ENCODE measurements at places on chromosomes 7 and 10.

GRCh38 chr7:137839903-137840779 lies 6.6 kb downstream of the DGKI start:
- DNase-seq, result no peak

DNA sequence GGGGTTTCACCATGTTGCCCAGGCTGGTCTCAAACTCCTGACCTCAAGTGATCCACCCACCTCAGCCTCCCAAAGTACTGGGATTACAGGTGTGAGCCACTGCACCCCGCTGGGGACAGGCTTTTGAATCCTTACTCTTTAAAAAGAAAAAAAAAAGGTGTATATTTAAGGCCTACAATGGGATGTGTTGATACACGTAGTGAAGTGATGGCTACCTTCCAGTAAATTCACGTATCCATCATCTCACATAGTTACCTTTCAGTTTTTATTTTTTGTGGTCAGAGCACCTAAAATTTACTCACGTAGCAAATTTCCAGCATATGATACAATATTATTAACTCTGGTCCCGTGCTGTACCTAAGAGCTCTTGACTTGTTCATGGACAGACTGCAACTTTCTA lies 119.5 kb upstream of the INSYN2A start:
- no peak for DNase-seq

GRCh38 chr10:67978749-67979148 lies 94.3 kb downstream of the SIRT1 start:
- DNase-seq, result no peak

DNA sequence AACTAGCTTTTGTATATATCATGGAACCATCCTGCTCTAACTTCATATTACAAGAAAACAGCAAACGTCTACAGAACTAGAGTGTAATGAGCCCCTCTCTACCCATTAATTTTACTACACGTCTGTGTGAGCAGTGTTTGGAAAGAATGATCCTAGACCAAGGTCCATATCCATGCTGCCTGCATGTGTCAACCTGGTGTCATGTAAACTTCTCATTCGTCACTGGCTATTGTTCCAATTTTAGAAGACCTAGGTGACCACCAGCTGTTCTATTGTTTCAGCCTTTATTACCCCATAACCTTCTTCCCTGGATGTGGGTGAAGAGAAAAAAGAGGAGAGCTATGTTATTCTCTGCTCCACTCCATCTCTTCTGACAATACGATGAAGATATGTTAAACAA lies 77.1 kb downstream of the CREM start:
- DNase-seq, result no peak

DNA sequence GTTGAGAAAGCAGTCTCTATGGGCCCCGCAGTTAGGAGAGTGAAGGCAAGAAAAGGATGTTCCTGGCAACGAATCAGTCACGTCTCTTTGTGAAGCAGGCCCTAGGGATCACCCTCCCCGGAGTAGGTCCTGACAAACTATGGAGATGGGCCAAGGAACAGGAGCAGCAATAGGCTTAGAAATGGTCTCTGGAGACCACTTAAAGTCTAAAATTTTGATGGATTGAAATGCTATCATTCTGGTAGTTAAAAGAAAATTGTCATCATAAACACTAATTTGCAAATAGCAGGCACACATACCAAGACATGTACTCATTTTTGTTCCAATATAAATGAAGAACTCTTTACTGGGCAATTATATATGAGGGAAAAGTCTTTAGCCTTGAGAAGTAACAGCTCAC lies 123.5 kb downstream of the ITGB8 start:
- no peak for DNase-seq

DNA sequence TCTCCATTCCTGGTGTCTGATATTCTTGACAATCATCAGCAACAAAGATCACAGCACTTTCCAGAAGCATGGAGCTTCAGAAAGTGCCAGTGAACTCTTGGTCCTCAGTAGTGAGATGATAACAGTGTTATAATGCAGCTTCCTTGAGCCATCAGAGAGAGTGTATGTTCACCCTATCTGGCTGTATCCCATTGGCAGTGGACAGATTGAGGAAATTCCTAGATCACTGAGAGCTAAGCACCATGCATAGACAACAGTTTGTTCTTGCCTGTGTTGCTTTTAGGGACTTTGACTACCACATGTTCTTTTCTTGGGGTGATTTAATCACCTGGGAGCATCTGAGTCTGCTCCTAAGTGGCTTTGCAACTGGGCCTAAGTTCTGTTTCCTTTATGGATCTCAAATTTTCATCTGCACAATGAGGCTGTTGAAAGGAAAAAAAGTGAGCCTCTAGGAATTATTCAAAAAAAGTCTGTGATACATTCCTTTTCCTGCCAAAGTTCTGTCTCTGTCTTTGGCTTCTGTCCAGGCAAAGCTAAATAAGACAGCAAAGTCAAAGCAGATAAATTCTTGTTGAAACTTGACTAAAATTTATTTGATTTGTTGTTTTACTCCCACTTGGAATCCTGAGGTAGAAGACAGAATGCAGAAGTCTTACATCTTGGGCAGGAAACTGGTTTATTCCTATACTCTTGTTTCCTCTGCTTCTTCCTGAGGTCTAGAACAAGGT lies 14.5 kb upstream of the ZNF282 start:
- DNase-seq, result no peak

DNA sequence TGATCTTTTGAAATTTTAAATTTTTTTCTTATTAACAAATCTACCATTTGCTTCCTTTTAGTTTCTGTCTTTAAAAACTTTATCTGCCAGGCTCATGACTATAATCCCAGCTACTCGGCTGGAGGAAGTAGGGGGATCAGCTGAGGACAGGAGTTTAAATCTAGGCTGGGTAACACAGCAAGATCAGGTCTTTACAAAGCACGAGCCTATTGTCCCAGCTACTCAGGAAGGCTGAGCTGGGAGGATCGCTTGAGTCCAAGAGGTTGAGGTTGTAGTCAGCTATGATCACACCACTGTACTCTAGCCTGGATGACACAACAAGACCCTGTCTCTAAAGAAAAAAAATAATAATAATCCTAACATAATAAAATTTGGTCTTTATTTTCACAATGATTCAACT lies 17.5 kb downstream of the DPY19L1 start:
- no peak for DNase-seq

- no peak for DNase-seq
Measured at GRCh38 chr7:1428941-1429501, 30.2 kb downstream of the MICALL2 start.

- DNase-seq, result no peak
Measured at GRCh38 chr10:83585686-83586085, 553.6 kb upstream of the GHITM start.

GRCh38 chr10:29160150-29160617 lies 128.7 kb upstream of the LYZL1 start:
- no peak for DNase-seq

- DNase-seq, result no peak
Measured at GRCh38 chr10:127984945-127985344, 78.0 kb downstream of the PTPRE start.

- no peak for DNase-seq
Measured at GRCh38 chr7:28301148-28301641, 111.1 kb upstream of the CREB5 start.

GRCh38 chr7:22356010-22356691 lies 803 bp downstream of the RAPGEF5 start:
- peak; percentile 46 for DNase-seq

DNA sequence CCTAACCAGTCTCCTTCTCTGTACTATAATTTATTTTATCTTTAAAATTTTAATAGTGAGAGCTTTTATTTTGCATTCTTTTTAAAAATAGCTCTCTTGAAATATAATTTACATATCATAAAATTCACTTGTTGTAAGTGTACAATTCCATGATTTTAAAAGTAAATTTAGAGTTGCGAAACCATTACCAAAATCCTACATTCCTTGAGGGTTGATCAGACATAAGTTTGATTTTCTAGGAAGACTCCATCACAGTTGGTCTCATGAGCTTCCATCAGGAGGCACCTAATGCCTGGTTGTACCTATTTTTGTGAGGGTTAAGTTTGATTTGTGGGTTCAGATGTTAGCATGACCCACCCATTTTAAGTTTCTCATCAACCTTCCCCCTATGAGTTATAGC lies 108.1 kb downstream of the BMPER start:
- DNase-seq, result no peak

- DNase-seq, result no peak
Measured at GRCh38 chr10:9505546-9505945, 1451.1 kb downstream of the GATA3 start.

DNA sequence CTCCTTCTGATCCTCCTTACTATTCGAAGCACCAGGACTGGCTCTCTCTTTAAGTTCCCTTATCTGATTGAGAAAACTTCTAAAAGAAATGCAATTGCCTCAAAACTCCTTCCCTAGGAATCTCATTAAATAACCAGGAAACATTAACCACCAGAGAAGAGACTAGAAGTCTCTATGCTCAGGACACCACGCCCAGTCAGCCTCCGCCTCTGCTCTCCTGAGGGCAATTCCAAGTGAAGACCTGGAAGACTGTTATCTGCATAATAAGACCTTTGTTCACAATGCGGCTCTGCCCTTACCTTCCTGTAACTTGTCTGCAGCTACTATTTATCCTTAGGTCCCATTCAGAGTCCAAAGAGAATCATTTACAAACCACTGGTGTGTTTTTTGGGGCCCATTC lies 78.8 kb downstream of the ELMO1 start:
- DNase-seq, result no peak

DNA sequence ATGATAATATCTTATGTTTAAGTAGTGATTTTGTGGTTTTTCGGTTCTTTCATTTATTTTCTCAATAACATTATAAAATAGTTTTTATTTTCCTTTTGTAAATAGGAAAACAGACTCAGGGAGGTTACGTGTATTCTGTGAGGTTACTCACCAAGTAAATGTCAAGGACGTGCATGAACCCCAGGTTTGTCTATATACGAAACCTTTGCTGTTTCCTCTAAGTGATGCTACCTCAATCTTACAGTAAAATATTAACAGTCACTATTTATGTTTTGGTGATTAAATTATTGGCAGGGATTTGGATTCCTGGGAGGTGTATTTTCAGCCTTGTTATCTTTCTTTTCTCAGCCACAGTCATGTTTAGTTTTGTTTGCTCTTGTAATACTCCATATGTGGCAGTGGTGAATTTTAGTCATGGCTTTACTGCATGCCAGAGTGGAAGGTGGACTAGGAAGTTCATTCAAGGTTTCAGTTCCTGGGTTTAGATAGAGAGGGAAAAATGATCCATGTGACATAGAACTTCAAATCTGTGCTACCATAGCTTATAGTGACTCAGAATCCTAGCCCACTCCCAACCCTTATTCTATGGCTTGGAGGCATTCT lies 139.9 kb downstream of the ARL4A start:
- no peak for DNase-seq

- peak; percentile 60 for DNase-seq
Measured at GRCh38 chr7:18520450-18521235, 25.1 kb downstream of the HDAC9 start.

DNA sequence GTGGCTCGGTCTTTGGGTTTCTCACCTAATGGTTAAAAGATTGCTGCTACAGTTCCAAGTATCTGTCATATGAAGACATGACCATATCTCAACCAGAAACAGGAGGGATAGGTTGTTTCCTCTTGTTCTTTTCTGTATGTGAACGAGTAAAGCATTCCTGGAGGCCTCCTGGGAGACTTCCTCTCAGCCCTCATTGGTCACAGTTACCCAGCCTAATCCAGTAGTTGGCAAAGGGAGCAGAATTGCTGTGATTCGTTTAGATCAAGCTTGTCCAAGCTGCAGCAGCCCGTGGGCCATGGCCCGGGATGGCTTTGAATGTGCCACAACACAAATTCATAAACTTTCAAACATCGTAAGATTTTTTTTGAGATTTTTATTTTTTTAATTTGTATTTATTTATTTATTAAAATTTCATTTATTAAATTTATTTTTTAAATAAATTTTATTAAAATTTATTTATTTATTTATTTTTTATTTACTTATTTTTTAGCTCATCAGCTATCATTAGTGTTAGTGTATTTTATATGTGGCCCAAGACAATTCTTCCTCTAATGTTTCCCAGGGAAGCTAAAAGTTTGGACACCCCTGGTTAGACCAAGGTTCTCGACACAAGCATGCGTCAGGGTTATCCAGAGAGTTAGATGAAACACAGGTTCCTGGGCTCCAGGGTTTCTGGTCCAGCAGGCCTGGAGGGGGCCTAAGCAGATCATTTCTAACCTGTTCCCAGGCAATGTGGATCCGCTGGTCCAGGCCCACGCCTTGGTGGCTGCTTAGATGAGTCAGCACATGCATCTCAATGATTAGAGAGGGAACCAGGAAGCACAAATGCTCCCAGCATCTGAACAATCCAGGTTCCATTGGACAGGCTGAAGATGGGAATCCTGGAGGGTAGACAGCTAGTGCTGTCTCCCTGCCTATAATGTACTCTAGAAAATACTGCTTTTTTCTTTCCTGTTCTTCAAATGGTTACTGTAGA lies 25.6 kb downstream of the CDC123 start:
- no peak for DNase-seq

GRCh38 chr10:557792-558328 lies 131.6 kb downstream of the DIP2C start:
- no peak for DNase-seq

- DNase-seq, result peak; percentile 66
Measured at GRCh38 chr10:77756319-77757232, 119.0 kb upstream of the KCNMA1 start.

GRCh38 chr10:86654411-86655172 lies at the start of gene OPN4:
Gene OPN4 (plus strand): TSS chr10:86654547. CDS start chr10:86654784, 237 bp downstream.
- DNase-seq, result no peak

DNA sequence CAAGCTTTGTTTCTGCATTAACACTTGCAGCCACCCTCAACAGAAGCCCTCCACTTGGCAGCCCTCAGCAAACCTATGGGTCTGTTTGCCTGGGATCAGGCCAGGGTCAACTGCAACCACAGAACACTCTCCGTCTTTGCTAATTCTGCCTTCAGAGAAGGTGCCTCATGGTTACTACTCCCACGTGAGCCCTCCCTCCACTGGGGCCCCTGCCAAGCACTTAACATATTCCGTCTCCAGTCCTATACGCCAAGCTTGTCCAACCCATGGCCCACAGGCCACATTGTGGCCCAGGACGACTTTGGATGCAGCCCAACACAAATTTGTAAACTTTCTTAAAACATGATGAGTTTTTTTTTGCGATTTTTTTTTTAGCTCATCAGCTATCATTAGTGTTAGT lies 54.7 kb downstream of the HSPA12A start:
- no peak for DNase-seq

GRCh38 chr10:59234194-59234593 lies 57.8 kb downstream of the PHYHIPL start:
- no peak for DNase-seq

GRCh38 chr10:124152139-124153022 lies 59.0 kb upstream of the CHST15 start:
- no peak for DNase-seq

GRCh38 chr10:103776878-103777591 lies 78.3 kb downstream of the SH3PXD2A start:
- DNase-seq, result no peak

- DNase-seq, result peak; percentile 89
Measured at GRCh38 chr10:1737222-1738061, at the start of gene ADARB2. Gene ADARB2 (minus strand): TSS chr10:1737525.

- DNase-seq, result no peak
Measured at GRCh38 chr10:108338146-108338545, 1173.6 kb upstream of the SORCS1 start.
